ENCODE measurements at places on chromosomes 11 and 22.

GRCh38 chr11:98411777-98412176, 609.0 kb upstream of the CNTN5 start:
- DNase-seq, result no peak

DNA sequence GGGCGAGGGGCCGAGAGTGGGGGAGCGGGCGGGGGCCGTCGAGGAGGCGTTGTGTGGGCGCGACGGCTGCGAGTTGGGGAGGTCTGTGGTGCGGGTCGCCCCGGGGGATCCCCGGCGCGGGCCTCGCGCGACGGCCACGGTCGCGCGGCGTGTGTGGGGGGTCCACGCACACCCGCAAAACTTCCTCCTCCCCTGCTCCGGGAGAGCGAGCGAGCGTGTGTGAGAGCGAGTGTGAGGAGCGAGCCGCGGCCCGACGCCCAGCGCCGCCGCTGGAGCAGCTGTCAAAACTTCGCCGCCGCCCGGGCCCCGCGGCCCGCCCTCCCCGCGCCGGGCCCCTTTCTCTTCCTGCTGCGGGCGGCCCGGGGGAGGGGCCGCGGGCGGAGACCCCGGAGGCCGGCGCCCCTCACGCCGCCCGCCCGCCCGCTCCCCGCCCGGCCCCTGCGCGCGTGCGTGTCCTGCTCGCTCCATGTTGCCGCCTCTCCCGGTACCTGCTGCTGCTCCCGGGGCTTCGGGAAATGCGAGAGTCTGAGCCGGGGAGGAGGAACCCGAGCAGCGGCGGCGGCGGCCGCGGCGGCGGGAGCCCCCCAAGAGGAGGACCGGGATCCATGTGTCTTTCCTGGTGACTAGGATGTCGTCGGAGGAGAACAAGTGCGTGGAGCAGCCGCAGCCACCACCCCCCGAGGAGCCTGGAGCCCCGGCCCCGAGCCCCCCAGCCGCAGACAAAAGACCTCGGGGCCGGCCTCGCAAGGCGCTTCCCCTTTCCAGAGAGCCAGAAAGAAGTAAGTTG, 9.0 kb upstream of the CCT8L2 start:
- no peak for DNase-seq

DNA sequence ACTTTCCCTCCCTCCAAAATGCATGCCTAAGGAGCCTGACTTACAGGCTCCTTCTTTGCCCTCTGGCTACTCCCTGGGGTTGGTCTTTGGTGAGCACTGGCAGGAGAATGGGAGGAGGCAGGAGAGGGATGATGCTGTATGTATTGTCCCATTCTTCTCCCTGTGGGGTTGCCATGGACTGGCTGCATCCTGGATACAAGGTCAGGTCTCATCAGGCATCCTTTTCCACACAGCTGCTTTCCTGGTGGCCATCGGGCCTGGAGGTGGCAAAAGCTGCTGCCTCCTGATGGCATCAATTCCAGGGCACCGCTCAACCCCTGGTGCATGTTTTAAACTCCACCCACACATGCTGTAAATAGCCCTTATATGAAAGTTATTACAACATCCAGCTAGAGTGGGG, 257.2 kb downstream of the ETS1 start:
- no peak for DNase-seq

GRCh38 chr11:117020287-117020686, 77.9 kb downstream of the SIK3 start:
- DNase-seq, result no peak

GRCh38 chr22:37818409-37819104, 4.6 kb upstream of the GALR3 start:
- DNase-seq, result peak; percentile 39

GRCh38 chr11:119615003-119615881, 113.8 kb downstream of the NECTIN1 start:
- DNase-seq, result no peak

- DNase-seq, result no peak
Measured at GRCh38 chr11:125373426-125374391, 122.4 kb downstream of the FEZ1 start.

GRCh38 chr22:28795932-28796856, 4.2 kb downstream of the XBP1 start:
- DNase-seq, result no peak

DNA sequence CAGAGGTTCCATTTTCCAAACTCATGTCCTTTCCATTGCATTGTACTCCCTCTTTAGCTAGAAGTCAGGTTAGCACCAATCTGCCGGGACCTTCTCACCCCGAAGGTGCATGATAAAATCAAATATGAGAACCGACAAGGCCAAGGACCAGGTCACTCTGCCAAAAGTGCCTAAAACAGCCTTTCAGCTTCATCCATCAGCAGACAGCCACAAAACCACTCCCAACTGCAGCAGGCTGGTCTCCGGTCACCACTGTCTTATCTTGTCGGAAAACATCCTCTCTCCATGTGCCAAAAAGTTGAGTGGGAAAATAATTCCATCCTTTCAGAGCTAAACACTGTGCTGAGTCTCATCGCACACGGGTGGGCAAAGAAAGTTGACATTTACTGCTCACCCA, 1.4 kb downstream of the PI4KA start:
- DNase-seq, result no peak

DNA sequence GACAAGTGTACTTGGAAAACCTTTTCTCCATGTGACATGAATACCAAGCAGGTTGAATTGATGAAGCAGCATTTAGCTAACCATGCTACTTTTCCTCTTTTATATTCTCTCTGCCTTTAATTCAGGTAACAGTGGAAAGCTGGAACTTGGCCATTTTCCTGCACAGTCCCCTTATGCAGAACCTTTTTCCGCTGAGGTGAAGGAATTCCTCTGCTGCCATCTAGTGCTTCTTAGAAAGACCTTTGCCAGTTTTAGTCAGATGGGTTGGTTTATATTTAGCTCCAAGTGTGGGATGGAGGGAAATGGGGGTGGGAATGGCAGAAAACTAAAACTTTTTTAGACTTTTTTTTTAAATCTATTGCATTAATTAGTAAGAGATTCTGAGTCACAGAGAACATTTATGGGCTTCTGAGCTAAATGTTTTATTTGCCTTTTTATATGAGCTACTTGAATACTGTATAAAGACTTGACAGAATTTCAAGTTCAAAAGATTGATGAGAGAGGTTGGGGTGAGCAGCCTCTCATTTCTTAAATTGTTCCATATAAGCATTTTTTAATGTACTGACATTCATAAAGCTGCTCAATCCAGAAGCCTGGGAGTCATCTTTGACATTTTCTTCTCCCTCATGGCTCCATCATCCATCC, 153.9 kb upstream of the ZC3H12C start:
- DNase-seq, result no peak

All from activated gamma-delta T cell treated with anti-CD3 and anti-CD28 coated beads, Interleukin-2, amount 50 U/mL, for 16 hours (primary cell).